Stimulated activated CD4-positive, alpha-beta T cell treated with anti-CD3 and anti-CD28 coated beads, Interleukin-15, amount 100 ng/mL, for 1 hour (primary cell): ENCODE measurements at places on chromosomes 2 and 18.

- no peak for DNase-seq
Measured at GRCh38 chr2:184875911-184876310, 277.6 kb downstream of the ZNF804A start.

DNA sequence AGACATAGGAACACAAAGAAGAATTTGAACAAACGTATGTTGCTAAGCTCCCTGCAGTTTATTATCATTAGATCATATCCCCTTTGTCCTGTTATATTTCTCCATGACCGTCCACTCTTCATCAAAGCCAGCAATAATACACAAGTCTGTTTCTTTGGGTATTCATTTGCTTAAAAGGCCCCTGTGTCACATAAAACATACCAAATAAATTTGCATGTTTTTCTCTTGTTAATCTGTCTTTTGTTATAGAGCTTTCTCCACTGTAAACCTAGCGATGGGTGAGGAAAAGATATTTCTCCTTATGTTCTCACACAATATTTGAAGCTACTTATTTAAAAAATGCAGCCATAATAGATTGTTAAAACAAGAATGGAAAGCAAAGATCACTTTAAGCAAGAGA is 42.9 kb upstream of the REL start:
- DNase-seq: no peak

DNA sequence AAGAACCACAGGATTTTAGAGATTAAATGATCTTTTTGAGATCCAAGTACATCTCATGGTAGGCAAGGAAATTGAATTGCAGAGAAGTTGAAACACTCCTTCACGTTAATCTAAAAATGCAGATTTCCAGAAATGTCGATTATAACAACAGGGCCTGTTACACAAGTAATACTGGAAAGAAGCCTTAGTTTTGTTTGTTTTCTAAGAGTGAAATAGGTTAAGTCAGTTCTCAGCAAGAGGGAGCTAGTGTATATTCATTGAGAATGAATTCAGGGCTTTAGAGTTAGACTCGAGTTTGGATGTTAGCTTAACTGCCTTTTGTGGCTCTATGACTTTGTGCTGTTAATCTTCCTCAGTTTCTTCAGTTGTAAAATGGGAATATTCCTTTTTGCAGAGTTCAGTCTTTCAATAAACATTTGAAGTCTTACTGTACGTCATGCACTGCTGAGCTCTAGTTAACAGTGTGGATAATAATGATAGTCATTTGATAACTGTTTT is 926 bp downstream of the NDUFV2 start:
- DNase-seq: no peak

DNA sequence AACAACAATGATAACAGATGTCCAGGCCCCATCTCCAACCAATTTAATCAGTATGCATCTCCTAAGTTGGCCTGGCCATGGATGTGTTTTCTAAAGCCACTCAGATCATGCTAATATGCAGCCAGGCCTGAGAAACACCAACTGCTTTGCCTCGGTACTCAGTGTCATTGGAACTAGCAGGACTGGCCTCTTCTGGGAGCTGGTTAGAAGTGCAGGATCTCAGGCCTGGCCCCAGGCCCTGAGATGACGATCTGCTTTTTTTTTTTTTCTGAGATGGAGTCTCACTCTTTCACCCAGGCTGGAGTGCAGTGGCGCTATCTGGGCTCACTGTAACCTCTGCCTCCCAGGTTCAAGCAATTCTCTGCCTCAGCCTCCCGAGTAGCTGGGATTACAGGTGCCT is 69.1 kb downstream of the IRS1 start:
- DNase-seq: no peak

DNA sequence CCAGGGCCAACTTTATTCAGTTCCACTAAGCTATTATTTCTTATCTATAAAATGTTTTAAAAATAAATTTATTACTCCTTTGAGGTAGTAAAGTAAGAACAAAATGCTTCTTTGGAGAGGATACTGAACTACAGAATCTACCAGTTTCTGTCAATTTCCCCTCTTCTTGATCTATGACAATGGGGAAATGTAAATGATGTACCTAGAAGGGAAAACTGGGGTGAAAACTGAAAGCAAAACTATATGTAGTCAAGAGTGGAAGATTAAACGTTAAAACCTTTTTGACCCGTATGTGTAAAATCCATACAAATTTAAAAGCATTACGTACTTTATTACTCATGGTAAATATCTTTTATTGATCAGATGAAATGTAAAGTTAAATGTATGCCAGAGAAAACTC is 1287.8 kb upstream of the TMEFF2 start:
- DNase-seq: no peak

GRCh38 chr2:219496825-219497494 is 1.7 kb upstream of the GMPPA start:
- DNase-seq: no peak

GRCh38 chr18:76588601-76589226 is 93.7 kb upstream of the ZNF516 start:
- DNase-seq: no peak

- DNase-seq: no peak
Measured at GRCh38 chr2:106096299-106097037, 97.6 kb downstream of the UXS1 start.

GRCh38 chr2:8965216-8965969 is 38.1 kb downstream of the MBOAT2 start:
- DNase-seq: no peak

GRCh38 chr2:176710657-176711186 is 441.5 kb downstream of the MTX2 start:
- DNase-seq: no peak

- DNase-seq: no peak
Measured at GRCh38 chr2:14401873-14402272, 230.6 kb upstream of the LRATD1 start.

DNA sequence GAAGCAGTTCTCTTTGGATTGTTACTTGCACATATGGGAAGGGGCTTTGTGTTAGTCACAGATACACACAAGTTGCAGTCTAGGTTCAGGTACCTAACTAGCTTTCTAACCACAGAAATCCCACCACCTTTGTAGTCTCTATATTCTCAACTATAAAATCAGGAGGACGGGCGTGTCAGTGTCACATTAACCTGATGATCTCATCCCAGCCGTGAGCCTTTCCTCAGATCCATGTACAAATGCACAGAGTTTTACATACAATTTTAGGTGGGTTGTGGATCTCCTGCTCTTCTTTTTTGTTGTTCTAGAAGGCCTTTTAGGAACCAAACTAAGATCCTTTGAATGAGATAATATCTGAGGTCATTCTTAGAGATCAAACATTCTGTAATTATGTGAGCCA is 94.0 kb downstream of the ZNF532 start:
- DNase-seq: no peak

- no peak for DNase-seq
Measured at GRCh38 chr2:215262741-215263362, 49.0 kb upstream of the ATIC start.

DNA sequence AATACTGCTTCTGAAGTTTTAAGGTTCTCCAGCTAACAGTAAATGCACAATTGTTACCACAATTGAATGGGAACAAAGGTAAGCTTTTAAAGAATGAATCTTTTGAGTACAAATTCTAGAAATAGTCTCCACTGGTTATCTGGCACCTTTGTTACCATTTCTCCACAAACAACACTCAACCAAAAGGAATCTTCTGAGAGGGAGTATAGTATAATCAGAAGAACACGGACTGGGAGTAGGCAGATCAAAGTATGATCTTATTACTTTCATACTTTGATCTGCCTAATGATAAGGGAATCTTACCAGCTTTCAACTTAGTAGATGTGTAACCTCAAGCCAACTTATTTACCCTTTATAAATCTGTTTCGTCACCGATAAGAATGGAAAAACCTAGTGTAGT is 1.4 kb downstream of the CEP76 start:
- DNase-seq: no peak

DNA sequence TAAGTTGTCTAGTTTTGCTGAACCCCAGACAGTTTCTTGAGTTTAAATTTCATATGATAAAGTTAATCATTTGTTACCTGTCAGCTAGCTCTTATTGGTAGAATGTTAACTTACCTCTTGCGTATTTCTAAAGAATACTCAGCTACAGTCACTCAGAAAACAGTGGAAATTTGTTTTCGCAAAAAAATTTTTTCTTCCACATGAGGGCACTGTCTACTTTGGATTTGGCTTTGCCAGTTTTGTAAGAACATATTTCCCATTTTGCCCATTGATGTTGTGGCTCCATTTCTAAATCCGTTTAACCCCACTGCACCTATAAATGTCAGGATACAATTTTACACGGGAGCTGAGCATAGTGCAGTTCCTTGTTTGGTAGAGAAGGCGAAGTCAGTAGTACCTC is 19.1 kb upstream of the GCFC2 start:
- no peak for DNase-seq

- DNase-seq: no peak
Measured at GRCh38 chr2:24871852-24872333, 48.1 kb downstream of the ADCY3 start.

GRCh38 chr2:39703181-39703872 is 37.6 kb downstream of the TMEM178A start:
- DNase-seq: no peak

DNA sequence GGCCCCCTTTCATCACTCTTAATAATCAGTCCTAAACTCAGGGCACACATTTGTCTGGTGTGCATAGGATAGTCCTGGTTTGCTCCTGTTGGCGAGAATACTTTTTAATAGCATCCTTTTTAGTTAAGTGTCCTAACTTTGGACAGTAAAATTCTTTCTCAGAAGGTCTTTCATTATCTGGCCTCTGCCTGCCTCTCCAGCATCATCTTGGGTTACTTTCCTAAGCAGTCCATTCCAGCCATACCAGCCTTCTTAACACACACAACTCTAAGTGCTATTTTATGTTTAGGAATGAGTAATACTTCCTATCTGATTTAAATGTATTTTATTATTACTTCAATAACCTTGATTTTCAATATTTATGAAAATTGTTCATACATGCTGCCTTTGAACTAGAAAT is 151.0 kb downstream of the ACOXL start:
- DNase-seq: no peak
